ENCODE measurements at places on chromosomes 6 and 20.

- no peak for DNase-seq
Observed at GRCh38 chr6:106897580-106897979, 76.9 kb downstream of the CD24 start.

DNA sequence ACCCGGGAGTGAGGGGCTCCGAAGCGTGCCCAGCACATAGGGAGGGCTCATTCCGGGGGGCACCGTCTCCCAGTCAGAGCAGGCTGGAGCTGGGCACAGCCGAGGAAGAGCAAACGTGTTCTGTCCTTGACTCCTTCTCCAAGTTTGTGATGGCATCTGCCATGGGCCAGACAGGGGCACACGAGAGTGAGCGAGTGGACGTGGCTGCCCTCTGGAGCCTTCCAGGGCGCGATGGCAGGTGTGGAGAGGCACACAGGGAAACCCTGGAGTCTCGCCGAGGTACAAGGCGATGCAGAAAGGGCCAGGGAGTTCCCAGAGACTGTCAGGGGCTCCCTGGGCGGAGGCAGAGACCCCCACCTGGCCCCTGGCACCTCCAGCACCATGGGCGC lies 9.9 kb upstream of the GATA5 start:
- no peak for DNase-seq

GRCh38 chr20:4014031-4014474 lies 1.3 kb downstream of the RNF24 start:
- DNase-seq, result no peak

GRCh38 chr20:48604936-48605335 lies 222.9 kb downstream of the PREX1 start:
- DNase-seq, result no peak

DNA sequence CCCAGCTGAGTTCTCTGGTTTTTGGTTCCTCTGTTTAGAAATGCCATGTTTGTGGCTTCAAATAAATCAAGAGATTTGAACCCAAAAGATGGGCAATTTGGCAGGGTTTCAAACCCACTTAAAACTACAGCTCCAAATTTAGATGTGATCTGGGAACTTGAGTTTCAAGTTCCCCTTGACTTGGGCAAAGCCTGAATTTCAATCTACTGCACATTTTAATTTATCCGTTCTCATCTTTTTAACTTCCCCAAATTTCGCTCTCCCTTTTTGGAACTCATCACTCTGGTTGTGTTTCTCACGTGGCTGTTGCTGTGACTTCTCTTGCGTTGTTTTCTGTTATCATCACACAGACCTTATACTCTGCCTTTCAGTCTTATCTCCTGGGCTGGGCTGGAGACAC lies 230.9 kb downstream of the CDC5L start:
- DNase-seq, result no peak

DNA sequence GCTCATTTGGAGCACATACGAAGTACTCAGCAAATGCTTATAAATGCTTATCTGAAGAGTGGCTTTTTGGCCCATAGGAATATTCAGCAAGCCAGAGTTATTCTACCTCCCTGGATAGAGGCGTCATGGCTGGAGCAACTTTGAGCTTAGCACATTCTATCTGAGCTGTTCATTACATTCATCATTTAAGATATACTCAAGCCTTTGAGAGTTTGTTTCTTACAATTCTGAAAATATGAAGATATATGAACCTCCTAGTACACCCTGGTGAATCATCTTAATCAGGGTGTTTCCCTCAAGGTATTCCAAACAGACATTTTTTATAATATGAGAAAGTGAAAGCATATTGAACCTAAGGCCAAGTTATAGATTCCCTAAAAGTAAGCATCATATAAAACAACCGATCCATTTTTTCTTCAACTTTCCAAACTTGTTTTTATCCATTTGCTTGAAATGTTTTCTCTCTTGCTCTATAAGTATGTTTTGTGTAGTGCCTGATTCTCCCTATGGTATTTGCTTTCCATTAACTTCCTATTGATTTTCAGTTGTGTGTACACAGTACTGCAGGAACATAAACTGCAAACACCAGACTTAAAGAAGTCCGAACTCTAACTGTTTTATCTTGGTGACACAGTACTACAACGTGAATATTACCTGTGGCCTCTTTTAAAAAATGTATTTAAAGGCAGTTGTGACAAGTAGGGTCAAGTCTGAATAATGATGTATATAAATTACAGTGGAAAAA lies 139.7 kb upstream of the PTPRK start:
- DNase-seq, result no peak

- no peak for DNase-seq
Observed at GRCh38 chr6:101605874-101606273, 212.4 kb downstream of the GRIK2 start.

- no peak for DNase-seq
Observed at GRCh38 chr6:56193846-56194245, 53.5 kb downstream of the COL21A1 start.

DNA sequence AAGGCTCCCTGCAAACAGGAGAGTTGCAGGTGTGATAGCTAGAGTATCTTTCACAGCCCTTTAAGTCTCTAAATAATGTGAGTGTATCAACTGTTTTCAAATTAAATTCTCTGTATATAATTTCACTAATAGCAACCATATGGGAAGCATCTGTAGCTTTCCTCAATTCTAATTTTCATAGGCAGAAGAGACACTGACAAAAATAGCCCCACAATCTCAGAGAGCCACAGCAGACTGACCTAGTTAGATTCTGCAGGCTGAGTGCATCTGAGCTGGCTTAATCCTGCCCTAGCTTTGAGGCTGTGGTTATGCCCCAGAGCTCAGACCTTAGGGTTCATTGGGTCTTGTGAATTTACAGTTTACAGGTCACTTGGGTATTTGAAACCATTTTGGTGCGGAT lies 63.9 kb downstream of the MAP7 start:
- DNase-seq, result no peak

- DNase-seq, result no peak
Observed at GRCh38 chr6:155155787-155156447, 107.9 kb upstream of the CLDN20 start.

GRCh38 chr6:11330413-11330760 lies 97.9 kb upstream of the NEDD9 start:
- no peak for DNase-seq

DNA sequence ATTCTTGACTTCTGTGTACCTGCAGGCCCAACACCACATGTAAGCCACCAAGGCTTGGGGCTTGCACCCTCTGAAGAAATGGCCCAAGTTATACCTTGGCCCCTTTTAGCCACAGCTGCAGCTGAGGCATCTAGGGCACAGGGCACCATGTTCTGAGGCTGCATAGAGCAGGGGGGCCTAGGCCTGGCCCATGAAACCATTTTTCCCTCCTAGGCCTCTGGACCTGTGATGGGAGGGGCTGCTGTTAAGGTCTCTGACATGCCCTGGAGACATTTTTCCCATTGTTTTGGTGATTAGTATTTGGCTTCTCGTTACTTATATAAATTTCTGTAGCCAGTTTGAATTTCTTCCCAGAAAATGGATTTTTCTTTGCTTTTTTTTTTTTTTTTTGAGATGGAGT lies 50.4 kb upstream of the SEC63 start:
- no peak for DNase-seq

GRCh38 chr6:105997482-105997881 lies 88.7 kb upstream of the PRDM1 start:
- no peak for DNase-seq

DNA sequence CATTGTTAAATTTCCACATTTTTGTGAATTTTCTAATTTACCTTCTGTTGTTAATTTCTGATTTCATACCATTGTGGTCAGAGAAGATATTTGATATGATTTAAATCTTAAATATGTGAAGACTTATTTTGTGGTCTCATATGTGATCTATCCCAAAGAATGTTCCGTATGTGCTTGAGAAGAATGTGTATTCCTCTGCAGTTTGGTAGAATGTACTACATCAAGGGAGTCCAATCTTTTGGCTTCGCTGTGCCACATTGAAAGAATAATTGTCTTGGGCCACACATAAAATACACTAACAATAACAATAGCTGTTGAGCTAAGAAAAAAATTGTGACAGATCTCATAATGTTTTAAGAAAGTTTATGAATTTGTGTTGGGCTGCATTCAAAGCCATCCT lies 176.2 kb upstream of the PRND start:
- DNase-seq, result no peak

GRCh38 chr20:44089987-44090674 lies 96.9 kb downstream of the JPH2 start:
- no peak for DNase-seq

DNA sequence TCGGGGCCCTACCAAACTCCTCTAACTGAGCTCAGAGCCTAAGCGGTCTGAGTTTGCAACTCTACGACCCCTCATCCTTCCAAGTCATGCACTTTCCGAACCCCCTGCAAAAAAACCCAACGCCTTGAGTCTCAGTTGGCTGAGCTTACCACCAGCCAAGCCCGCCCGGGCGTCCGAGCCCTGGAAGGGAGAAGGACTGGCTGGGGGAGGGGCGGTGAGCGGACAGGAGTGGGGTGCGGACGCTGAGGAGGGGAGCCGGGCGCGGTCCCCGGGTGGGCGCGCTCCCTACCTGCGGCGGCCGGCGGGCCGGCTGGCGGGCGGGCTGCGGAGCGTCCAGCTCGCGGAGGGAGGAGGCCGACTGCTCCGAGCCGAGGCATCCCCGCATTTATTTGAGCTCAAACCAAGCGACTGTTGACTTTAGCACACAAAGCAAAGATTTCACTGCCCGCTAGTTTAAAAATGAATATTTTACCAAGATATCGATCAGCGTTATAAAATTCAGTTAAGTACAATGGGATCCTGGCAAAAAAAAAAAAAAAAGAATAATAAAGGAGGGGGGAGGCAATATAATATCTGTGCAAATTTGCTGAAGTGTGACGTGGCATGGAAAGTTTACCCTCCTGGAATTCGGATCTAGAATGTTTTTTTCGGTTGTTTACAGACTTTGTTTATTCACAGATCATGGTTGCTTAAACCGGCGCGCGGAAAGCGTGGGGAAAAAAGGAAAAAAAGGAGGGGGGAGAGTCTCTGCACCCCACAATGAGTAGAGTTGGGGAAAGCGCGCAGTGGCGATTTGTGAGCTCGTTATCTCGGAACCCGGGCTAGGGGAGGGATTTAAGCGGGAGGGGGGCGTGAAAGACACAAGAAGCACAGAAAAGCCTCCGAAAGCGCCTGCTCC lies 5.9 kb downstream of the FOXA2 start:
- no peak for DNase-seq

DNA sequence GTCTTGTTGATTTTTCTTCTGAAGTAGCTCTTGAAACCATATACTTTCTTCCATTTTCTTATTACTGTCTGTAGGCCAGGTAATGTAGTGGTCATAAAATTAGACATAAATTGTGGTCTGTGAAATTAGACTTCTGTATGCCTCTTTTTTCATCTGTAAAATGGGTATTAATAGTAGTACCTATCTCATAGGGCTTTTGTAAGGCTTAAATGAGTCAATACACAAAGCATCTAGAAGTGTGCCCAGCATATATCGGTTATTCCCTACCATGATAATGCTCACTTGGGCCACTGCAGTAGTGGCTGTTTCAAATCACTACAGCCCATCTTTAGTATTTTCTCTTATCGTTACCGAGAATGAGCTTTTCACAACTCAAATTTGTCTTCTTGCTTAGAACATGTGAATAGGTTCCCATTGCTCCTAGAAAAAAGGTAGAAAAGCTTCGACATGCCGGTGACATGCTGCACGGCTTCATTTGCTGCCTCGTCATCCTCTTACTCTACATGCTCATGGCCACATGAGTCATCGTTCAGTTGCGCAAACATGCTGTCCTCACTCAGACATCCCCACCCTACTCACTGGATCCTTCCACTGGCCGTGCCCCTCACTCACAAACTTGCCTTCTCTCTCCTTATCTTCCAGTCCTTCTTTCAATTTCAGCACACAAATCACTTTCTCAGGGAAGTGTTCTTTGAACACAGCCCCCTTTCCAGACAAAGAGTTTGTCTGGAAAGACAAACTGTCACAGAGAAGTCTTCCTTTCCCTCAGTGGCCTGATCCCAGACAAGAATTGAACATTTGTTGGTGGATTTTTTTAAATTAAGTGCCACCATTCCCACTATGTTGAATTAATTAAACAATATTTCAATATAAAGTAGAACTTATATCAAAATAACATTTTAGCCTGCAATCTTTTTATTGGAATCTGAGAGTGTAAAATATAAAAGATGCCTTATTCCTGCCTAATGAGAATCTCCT lies 32.2 kb upstream of the ERVFRD-1 start:
- DNase-seq, result no peak

- DNase-seq, result no peak
Observed at GRCh38 chr6:142958343-142958742, 13.4 kb upstream of the HIVEP2 start.

- no peak for DNase-seq
Observed at GRCh38 chr20:4684837-4685413, 36.8 kb upstream of the PRND start.

GRCh38 chr6:81138236-81138635 lies 614.2 kb downstream of the TENT5A start:
- no peak for DNase-seq

GRCh38 chr6:126625019-126625418 lies 285.1 kb downstream of the CENPW start:
- DNase-seq, result no peak

- DNase-seq, result no peak
Observed at GRCh38 chr6:157380458-157380778, 572 bp upstream of the ZDHHC14 start.

DNA sequence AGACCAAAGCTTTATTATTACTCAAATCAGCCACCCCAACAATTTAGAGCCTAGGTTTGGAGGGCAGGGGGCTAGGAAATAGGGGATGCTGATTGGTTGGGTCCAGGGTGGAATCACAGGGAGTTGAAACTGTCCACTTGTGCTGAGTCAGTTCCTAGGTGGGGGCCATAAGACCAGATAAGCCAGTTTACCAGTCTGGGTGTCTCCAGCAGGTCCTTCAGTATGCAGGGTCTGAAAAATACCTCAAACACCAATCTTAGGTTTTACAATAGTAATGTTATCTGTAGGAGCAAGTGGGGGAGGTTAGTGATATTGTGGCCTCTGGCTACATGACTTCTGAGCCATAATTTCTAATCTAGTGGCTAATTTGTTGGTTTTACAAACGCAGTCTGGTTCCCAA lies 63.2 kb downstream of the UBR2 start:
- no peak for DNase-seq

- no peak for DNase-seq
Observed at GRCh38 chr20:6053064-6053775, 640 bp downstream of the LRRN4 start.

DNA sequence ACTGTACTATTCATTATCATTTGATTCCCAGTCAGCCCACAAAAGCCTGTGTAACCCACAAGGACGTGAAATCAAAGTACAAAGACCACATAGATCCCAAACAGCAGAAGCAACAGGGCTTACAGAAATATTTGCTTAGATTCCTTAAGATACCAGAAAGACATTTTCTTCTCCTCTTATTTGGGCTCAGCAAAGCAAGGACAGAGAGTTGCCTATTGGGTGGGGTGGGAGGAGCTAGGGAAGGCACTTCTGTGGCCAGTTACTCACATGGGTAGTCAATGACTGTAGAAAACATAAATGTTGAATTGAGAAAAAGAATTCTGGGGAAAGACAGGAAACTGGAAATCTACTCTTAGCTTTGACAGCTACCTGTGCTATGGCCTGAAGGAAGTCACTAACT lies 19.8 kb downstream of the PDE7B start:
- no peak for DNase-seq

GRCh38 chr6:36657271-36657670 lies 21.2 kb upstream of the CDKN1A start:
- no peak for DNase-seq

All from activated T-helper 1 cell treated with anti-CD3 and anti-CD28 coated beads, Interleukin-2, amount 50 U/mL, for 16 hours (primary cell).